ENCODE measurements at places on chromosomes 6 and 20.

- no peak for DNase-seq
Observed at GRCh38 chr6:31402324-31403282, 792 bp upstream of the MICA start.

GRCh38 chr6:155080881-155081845 is 86.0 kb downstream of the TIAM2 start:
- no peak for DNase-seq

DNA sequence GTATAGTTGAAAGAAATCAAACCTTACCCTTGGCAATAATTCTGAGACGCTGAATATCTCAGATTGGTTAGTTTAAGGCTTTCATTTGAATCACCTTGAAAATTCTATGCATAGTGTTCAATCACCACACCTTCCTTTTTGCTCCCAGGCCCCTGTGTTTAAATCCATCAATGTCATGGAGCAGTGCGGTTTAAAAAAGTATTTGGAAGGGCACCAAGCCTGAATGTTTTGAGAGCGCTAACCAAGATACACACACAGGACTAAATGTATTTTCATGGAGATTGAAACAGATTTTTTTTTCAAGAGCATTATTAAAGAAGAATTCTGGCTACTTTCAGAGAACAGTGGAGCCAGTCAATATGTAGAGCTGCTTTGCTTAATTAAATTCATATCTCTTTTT is 195.7 kb downstream of the CENPW start:
- no peak for DNase-seq

DNA sequence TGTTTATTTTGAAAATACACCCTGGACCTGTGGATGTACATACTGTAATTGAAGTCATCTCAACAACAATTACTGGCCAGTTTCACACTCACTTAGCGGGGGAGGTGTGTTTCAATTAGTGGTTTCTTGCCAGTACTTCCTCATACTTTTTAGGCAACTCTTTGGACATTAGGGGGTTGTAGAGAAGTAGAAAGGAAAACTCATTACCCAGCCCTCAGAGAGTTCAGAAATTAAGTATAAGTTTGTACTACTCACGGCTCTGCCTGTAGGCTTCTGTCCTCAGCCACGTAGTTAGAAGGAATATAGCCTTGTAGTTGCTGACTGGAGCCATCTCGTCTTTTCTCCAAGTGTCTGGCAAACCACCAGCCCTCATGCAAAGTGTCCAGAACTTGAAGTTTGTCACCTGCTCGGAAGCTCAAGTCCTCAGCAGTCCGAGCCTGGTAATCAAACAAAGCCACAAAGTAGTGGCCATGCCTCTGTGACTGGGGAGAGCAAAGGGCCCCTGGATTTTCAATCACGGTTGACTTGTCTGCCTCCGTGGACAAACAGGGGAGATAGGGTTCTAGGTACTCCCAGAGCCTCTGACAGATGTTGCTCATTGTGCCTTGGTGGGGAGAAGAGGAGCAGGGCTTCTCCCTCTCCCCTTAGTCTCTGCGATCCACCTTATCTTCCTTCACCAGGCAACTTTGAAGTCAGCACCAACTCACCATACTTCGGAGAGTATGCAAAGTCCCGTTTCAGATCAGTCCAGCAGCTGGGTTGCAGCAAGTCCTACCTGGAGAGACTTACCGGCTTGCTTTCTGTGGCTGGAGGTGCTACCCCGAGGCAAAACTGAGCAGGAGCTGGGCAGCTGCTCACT is 749 bp downstream of the FRK start:
- DNase-seq, result no peak

DNA sequence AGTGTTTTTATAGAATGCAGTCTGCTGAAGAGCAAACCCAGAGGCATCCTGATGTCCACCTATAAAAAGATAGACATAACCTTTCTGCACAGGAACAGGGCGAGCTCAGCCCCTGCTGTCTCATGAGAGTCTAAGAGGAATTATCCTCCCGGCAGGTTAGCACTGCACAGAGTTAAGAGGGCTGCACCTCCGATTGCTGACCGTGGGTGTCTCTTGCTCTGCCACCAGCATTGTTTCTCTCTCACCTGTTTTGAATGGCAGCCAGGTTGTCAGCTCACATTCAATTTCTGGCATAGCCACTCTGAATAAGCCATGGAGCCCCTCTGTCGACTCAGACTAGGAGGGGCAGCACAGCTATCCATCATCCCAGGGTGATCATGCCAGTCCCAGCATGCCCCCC is 211.2 kb downstream of the PHACTR1 start:
- no peak for DNase-seq

GRCh38 chr6:7112741-7113313 is 5.1 kb downstream of the RREB1 start:
- no peak for DNase-seq

GRCh38 chr6:14436592-14437132 is 319.1 kb downstream of the CD83 start:
- no peak for DNase-seq

GRCh38 chr6:65557224-65557623 is 149.8 kb downstream of the EYS start:
- no peak for DNase-seq

- no peak for DNase-seq
Observed at GRCh38 chr6:75094614-75095200, 111.1 kb downstream of the COL12A1 start.

DNA sequence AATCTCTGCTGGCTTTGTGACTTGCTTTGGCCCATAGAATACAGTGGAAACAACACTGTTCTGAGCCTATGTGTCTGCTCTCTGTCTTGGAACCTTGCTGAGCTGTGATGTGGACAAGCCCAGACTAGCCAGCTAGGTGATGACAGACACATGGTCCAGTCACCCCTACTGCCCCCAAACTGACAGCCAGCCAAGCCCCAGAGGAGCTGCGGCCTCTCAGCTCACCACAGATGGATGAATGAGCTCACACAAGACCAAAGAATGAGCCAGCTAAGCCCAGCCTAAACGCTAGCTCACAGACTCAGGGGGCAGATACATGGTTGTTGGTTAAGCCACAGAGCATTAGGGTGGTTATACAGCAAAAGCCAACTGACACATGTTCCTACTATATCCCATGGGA is 4.1 kb downstream of the AARS2 start:
- DNase-seq, result no peak

DNA sequence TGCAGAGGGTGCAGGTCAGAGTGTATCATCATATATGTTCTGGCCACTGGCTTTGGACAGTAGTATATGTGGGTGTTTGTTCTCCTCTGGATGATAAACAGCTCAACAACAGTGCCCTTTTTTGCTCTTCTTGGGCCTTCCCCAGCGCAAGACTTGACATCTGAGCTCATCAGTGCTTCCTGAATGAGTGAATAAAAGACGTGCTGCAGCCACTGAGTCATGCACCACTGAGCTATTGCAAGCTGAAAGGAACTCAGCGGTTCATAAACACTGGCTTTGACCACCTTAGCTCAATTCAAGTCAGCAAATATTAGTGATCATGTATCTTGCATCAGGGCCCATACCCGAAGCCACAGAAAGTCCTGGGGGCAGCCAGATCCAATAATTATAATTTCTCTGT is 105.3 kb upstream of the KCNG1 start:
- no peak for DNase-seq

- DNase-seq, result peak; percentile 21
Observed at GRCh38 chr6:161618831-161619454, 345.1 kb upstream of the AGPAT4 start.

- no peak for DNase-seq
Observed at GRCh38 chr6:40263970-40264369, 323.2 kb downstream of the LRFN2 start.

DNA sequence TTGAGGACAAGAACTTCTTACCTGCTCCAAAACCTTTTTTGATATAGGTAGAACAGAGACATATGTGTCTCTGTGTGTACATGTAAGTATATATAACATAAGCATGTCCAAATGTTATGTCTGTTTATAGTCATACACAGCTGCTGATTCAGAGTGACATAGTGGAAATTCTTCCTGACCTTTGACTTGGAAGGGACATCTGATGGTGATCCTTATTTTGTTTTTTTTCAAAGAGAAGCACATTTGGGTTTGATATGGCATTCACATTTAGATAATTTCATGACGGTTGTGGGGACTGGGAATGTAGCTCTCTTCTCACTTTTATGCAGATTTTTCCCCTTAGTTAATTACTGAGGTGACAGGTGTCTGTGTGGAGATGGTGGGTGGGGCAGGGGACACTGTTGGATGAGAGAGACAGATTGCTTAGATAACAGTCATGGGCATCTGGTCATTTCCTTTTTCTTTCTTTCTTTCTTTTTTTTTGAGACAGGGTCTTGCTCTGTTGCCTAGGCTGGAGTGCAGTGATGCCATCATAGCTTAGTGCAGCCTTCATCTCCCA is 39.0 kb downstream of the FARS2 start:
- no peak for DNase-seq

- no peak for DNase-seq
Observed at GRCh38 chr20:8404912-8405635, 273.0 kb downstream of the PLCB1 start.

GRCh38 chr6:23498013-23498412 is 628.0 kb upstream of the NRSN1 start:
- no peak for DNase-seq

All from neural crest cell (in vitro differentiated cells).